ENCODE measurements at places on chromosomes 1 and 21.

DNA sequence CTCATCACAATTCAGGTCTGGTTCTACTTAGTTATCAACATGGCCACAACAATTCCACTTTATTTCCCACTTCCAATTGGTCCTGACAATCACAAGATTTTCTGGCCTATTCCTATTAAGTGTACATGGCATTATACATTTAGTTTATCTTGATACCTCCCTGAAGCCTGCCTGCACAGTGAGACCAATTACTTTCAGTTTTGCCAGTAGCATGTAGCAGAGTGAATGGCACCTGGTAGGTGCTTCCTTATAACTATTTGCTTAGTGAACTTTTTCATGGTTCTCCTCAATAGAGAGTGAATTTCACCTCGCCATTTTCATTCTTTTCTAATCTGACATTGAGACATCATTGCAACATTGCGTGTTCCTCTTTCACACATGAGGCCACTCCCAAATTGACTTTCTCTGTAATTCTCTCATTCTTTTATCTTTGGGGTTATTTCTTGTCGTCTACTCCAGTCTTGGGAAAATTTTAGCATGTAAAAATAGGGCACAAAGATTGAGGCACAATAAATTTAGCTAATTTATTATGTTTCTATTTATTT lies 124.3 kb downstream of the DISC1 start:
- H3K4me1 ChIP-seq, result peaks cover 3% of the 10 kb centered on the region
- H3K27me3 ChIP-seq, result no peaks in the 10 kb centered on the region
- DNase-seq, result no peak
- no peak overlapping the region for H3K27ac ChIP-seq

DNA sequence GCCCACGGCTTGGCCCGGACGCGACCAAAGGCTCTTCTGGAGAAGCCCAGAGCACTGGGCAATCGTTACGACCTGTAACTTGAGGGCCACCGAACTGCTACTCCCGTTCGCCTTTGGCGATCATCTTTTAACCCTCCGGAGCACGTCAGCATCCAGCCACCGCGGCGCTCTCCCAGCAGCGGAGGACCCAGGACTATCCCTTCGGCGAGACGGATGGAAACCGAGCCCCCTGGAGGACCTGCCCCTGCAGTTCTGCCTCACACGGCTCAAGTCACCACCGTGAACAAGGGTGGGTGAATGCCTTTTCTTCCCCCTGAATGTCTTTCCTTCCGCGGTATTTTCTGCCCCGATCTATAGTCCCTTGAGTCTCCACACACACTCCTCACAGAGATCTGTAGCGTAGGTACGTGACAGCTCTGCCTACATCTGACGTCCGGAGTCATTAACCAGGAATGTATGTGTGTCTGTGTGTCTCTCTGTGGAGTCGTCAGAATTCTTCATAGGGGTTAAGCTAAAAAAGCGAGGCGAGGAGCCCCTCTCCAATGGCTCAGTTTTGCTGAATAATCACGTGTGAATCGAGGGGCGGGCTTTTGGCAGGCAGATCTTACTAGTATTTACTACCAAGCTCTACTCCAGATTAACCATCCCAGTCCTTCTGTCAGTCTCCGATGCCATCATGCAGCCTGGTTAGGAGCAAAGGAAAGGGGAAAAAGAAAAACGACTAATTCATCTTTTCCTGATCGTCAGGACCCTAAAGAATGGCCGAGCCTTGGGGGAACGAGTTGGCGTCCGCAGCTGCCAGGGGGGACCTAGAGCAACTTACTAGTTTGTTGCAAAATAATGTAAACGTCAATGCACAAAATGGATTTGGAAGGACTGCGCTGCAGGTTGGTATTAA lies at the start of gene CDKN2C:
Gene CDKN2C, plus strand, starts transcription at position 635 of the 898 bp plus-strand sequence. Its CDS starts 124 bp downstream, at position 759.
- DNase-seq, result peak; percentile 79
- no peaks in the 10 kb centered on the region for H3K36me3 ChIP-seq
- no peaks in the 10 kb centered on the region for H3K27me3 ChIP-seq
- H3K27ac ChIP-seq, result peak within 1 kb of the TSS; percentile 98

DNA sequence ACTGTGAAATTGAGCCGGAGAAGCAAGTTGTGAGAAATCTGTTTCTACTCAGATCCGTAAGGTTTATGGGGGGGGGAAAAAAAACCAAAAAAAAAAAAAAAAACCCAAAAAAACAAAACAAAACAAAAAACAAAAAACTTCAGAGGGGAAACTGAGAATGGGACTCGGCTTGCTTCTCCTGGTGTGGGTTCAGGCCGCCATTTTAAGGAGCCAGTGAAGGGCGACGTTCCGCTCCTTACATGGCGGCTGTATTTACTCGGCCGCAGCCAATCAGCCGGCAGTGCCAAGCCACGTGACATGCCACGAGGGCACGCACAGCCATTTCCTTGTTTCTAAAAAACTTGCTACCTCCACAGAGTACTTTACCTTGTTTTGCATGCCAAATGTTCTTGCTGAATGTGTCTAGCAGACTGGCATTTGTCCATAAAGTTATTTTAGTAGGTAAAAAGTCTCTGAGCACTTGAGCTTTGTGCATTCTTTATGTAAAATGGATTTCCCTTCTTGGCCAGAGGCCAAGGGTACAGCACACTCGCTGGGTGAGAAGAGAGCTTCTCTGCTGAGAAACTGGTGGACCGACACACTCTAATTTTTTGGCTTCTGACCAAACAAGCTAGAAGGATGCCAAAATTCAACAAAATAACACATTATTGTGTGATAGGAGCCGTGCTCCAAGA lies 101.8 kb downstream of the NFIA start:
- H3K4me3 ChIP-seq, result peak overlapping the region; percentile 31
- peak; percentile 94 for DNase-seq
- no peaks in the 10 kb centered on the region for H3K36me3 ChIP-seq
- H3K4me1 ChIP-seq, result peaks cover 8% of the 10 kb centered on the region
- peak overlapping the region; percentile 83 for H3K27ac ChIP-seq

DNA sequence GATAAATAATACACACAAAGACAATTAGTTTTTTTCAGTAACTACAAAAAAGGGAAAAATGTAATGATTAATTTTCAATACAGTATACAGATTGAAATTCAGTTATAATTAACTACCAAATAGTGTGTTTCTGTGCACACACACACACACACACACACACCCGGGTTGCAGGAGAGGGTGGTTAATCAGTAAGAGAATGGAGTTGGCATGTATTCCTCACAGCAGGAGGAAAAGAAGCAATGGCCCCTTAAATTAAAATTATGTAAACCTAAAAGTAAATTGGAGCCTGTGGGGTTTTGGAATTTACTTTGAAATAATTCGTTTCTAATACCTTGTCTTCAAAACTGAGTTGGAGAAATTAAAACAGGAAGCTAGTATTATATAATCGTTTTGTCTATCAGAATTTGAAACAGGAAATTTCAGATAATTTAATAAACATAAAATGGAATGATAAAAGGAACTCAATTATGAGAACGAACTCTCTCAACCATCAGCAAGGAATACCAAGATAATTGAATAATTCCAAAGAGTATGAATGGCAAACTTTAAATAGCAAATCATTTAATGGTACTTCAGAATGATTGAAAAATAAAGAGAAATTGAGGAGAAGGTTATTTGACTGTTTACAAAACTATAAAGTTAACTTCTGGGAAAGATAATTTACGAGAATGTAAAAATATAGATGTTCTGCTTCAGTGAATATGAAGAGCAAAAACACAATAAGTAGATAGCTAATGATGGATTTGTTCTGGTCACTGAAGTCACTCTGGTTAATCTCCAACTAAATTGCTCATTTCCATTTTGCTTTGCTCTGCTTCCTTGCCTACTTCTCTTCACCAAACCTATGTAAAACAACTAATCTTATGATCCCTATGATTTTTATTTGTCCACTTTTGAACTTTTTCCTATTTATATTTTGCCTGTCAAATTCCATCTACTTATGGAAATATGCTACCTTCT lies 547.9 kb upstream of the ZP4 start:
- H3K4me1 ChIP-seq, result no peaks in the 10 kb centered on the region
- no peaks in the 10 kb centered on the region for H3K27me3 ChIP-seq
- no peak overlapping the region for H3K27ac ChIP-seq
- DNase-seq, result no peak

DNA sequence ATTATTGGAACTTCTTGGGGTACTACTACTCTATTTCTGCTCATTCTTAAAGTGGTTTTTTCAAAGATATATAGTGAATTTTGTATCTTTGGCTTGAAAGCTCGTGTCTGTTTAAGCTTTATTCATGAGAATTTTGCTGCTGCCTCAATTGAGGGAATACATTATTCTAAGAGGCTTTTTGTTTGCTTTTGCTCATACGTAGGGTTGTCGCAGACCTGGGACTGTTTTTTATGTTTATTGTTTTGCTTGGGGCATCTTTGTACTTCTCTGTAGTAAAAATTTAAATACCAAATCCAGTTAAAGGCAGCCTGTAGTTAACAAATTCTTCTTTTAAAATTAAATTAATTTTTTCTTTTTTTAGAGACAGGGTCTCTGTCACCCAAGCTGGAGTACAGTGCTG lies 62.3 kb downstream of the ANGPTL1 start:
- no peaks in the 10 kb centered on the region for H3K27me3 ChIP-seq
- no peaks in the 10 kb centered on the region for H3K36me3 ChIP-seq
- no peak for DNase-seq
- H3K4me1 ChIP-seq, result no peaks in the 10 kb centered on the region

GRCh38 chr1:153534226-153534924 lies 1.4 kb downstream of the S100A6 start:
- H3K4me3 ChIP-seq, result peak overlapping the region; percentile 56
- peak overlapping the region; percentile 95 for H3K27ac ChIP-seq
- no peaks in the 10 kb centered on the region for H3K36me3 ChIP-seq
- no peaks in the 10 kb centered on the region for H3K27me3 ChIP-seq
- DNase-seq, result peak; percentile 33
- peaks cover 18% of the 10 kb centered on the region for H3K4me1 ChIP-seq

DNA sequence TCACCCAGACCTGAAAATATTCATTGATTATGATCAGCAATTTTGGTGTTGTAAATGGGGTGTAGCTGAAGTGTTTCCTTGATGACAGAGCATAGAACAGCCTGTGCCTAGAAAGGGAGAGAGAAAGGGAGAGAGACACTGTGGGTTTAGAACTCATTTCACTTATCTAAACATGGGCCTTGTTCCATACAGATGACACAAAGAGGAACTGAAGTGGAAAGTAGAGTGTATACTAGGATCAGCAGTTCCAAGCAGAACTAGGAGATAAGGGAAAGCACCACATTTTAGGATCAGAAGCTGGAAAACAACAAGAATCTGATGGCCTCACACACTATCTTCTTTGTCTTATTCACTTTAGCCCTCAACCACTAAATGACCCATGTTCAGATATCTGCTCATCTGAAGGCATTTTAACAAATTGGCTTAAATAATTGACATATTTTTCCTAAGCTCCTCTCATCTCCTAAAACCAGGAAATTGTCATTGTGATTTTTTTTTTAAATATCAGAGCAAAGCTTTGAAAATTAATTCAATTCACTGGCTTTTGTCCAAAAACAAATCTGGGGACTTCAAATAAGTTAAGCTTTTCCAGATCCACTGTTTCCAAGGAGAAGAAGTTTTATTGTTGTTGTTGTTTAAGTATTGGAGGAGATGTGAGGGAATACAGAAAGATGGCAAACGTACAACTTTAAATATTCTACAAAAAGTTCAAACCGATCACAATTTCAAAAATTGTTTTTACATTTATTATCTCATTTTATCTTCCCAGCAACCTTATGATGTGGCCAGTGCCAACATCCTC lies 103.8 kb downstream of the LYPLAL1 start:
- DNase-seq, result no peak
- no peaks in the 10 kb centered on the region for H3K4me1 ChIP-seq
- no peaks in the 10 kb centered on the region for H3K36me3 ChIP-seq
- H3K4me3 ChIP-seq, result no peak overlapping the region
- H3K27ac ChIP-seq, result no peak overlapping the region

DNA sequence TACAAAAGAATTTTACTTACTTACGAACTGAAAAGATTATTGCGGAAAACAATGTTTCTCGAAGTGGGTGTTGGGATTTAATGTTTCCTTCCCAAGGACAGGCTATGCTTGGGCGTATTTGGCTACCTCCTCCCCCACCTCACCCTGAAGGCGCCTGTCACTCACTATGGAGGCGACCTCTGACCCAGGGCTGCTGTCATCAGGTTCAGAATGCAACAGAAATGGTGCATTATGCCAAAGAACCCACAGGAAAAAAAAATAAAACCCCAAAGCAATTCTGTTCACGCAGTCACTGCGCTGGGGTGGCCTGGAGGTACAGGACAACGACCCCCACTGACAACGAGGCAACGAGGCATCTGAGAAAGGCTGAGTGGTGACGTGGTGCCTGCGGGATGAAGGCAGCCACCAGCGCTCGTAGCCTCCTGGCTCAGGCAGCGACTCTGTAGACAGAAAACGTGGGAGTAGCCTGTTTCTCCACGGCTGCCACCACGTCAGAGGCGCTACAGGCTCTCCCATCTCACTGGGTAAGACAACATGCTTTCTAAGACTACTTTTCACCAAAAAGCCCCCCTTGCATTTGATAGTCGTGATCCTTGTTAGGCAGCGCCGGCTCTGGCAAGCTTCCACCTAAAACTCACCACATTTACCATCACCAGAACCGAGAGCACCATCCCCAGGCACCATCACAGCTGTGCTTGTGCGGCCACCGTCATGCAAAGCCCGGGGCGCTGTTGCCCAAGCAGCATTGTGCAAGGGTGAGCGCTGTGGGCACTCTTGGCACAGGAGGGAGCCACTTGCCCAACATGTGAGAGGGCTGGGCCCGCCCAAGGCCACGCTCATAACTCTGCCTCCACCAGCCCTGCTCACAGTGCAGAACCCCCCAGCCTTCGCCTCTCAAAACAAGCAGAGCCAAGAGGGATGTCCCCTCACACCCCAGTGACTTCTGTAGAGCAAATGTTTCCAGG lies 14.3 kb downstream of the NADK start:
- peaks cover 7% of the 10 kb centered on the region for H3K4me1 ChIP-seq
- no peaks in the 10 kb centered on the region for H3K36me3 ChIP-seq
- no peak overlapping the region for H3K27ac ChIP-seq

DNA sequence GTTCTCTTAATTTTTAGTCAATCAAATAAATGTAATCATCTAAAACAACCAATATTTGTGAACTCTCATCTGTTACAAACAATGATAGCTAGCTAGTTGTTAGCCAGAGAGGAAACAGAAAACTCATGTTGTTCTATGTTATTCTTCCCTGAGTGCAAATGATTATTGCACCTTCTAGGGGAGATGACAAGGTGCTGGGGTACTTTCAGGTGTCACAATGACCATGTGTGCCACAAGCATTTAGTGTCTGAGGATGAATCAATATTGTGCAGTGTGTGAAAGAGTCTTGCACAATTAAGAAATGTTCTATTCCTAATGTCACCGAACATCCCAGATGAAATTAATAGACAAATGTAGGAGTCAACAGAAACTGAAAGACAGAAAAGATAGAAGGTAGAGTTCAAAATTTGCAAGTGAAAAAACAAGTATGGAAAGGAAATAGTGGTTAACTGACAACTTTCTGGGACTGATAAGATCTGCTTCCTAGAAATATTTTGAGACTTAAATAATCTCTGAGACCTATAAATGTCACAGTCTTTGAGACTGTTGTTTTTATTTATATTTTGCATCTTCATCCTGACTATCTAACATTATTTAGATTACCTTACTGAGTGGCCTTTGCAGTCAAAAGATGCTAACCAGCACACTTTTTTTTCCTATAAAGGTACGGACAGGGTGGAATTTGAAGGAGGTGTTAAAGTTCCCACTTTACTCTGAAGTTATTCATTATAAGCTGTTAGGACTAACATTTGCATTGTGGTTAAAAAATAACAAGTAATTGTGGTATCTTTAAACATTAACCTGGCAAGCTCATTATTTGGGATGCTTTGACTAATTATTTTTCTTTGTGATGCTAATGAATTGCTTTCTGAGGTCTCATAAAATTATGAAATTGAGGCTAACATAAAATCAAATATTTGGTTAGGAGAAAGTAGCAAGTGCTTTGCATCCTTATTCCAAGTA lies 21.6 kb upstream of the DPYD start:
- no peaks in the 10 kb centered on the region for H3K27me3 ChIP-seq
- H3K4me1 ChIP-seq, result no peaks in the 10 kb centered on the region
- no peak overlapping the region for H3K27ac ChIP-seq
- no peak for DNase-seq

All from ovary (tissue), 10 donors.